ENCODE measurements at places on chromosomes 7 and 10.

DNA sequence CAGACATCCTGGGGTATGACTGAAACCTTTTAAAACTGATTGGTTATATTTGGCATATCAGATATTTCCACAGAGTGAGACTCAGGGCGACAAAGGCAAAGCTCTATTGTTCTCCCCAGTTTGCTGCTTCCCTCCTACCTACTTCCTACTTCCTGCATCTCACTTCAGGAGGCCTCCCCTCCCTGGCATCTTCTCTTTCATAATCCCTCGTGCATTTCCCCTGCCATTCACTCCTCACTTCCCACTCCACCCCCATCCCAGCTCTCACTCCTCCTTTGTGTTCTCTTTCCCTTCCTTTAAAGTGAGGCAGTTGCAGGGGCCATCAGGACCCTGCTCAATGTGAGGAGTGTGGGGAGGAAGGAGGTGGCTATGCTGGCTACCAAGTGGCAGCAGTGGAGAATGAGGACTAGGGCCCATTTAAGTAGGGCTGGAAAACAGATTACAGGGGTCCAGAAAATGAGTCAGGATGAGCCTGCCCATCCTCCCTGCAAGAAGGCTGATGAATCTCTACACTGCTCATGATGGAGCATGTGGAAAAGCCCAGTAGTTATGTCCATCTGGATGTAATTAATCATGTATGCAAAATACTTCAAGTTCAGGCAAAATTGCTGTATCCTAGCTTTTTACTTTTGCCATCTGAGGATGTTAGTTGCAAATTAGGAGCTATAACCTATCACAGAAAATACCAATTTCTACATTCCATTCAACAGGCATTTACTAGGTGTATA, 311.8 kb upstream of the IMMP2L start:
- DNase-seq: no peak

- no peak for DNase-seq
Measured at GRCh38 chr7:88771417-88771816, 11.9 kb downstream of the ZNF804B start.

DNA sequence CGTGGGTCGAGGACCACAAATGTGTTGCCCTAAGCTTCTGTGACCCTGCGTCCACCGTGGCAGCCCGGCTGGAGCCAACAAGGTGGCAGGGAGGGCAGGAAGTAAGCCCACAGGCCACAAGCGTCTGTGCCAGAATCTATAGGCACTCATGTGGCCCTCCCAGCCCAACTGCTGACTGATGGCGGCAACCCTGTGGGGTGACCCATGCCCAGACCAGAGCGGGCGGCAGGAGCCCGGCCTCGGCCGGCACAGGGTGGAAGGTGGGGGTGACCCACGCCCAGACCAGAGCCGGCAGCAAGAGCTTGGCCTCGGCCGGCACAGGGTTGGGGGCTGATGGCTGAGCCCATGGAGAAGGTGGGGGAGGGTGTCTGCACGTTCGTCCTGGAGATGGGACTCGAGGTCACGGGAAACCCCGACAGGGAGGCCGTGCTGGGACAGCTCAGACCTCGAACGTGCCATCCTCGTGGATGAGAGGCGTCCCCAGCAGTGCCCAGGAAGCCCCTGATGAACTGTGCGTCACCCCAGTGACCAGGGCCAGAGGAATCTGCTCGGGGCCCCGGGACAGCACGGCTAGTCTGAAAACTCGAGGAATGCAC, 181.0 kb downstream of the ELFN1 start:
- DNase-seq: no peak

DNA sequence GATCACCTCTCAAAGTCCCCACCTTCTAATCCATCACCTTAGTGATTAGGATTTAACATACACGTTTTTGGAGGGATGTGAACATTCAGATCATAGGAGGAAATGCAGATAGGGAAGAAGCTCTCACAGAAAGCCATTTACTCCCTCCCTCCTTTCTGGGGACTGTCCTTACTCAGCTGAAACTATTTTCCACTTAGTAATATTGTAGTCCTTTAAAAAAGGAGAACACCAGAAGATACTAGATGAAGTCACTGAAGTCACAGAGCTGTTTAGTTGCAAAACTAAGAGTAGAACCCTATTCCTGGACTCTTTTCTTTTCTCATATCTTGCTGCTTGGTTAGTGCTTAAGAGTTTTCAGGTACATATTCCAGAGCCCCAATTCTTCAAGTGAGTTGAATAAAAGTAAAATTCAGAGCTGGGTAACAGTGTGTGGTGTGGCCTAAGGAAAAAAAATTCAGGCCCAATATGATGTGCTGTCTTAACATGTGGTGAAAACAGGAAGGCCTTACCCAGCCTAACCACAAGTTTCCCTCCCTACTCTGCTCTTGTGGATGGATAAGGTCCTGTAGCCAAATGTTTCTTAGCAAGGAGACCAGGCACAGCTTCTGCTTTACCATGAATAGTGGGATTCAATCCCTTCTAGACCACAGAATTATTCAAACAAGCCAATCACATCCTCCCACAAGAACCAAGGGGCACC, 135.7 kb downstream of the INHBA start:
- no peak for DNase-seq

- no peak for DNase-seq
Measured at GRCh38 chr7:69762821-69763352, 164.6 kb downstream of the AUTS2 start.

- no peak for DNase-seq
Measured at GRCh38 chr10:120042705-120043104, 150.2 kb downstream of the SEC23IP start.

DNA sequence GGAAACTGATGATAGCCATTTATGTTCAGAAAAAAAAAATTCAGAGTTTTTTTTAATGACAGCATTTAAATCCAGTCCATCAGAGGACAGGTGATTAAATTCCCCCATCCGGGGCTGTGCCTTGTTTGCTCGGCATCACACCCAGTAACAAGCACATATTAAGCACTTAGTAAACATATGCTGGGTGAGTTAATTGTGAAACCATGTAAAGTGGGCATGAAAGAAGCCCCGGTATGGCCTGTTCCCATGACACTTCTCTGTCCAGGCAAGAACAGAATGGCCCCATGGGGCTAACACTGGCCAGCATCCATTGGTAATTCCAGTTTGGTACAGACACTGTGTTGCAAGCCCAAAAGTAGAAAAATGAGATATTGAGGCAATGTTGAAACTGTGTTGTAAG, 220.8 kb upstream of the RNF32 start:
- no peak for DNase-seq

DNA sequence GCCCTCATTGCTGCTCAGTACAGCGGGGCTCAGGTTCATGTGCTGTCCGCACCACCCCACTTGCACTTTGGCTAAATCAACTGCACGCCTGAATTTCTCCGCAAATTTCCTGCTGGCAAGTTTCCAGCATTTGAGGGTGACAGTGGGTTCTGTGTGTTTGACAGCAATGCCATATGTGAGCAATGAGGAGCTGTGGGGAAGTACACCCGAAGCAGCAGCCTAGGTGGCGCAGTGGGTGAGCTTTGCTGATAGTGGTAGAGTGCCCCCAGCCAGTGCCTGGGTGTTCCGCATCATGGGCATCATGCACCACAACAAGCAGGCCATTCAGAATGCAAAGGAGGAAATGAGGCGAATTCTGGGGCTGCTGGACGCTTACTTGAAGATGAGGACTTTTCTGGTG, 103.9 kb upstream of the POT1 start:
- no peak for DNase-seq

GRCh38 chr10:35409094-35409582, 72.8 kb downstream of the CCNY start:
- DNase-seq: no peak

DNA sequence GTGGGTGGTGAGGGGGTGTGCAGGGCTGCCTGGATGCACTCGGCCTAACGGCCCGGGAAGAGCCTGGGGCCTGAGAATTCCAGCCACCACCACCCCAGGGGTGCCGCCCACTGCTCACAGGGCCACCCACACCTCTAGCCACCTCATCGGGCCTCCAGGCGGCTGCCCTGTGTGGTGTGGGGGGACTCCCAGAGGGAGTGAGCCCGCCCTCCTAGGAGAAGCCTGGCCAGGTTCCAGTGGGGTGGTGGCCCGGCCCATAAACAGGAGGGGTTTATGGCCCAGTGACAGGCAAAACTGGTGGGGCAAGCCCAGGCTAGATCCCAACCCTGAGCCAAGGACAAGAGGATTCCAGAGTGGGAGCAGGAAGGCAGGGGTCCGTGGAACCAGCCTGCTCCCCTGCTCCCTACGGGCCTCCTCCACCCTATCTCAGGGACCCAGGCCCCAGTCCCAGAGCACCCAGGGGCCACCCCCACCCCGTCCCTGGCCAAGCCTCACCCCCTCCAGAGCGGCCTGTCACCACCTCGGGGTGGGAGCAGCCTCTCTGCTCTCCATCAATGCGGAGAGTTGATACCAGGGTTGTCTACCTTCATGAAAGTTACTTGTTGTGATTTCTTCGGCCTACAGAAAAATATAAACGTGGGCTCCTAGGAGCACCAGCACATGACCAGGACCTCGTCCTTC, 20.2 kb upstream of the PDGFA start:
- DNase-seq: no peak

GRCh38 chr7:1563981-1564602, 5.7 kb downstream of the PSMG3 start:
- DNase-seq: no peak

DNA sequence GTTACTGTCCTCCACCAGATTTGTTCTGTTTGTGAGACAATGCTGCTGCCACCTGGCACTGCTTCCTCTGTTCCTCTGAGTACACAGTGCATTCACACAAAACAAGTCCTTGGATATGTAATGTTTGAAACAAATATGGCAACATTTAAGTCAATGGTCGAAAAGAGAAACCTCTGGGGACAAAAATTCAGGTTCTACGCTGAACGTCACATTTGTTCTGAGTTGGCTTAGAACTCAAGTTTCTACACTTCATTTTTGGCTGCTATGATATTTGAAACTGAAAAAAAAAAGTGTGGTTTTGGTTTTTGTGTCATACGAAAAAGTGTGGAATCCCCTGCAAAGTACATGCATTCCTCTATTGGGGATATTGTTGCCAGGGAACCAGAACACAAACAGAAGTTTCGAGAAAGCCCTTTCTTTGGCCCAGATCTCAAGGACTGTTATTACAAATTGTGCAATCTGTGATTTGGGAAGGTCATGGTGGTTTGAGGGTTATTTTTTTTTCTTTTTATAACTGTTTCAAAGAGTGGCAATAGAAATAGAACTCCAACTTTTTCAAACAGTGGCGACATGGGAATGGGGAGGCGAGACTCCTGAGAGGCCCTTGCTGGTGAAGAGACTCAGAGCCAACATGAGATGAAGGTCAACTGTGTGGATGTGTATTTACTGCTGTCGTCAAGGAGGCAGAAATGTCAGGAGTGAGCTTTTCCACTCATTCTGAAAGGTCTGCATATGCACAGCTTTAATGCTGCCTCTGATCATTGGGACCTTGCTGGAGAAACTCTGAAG, 127.5 kb downstream of the CUBN start:
- DNase-seq: no peak

- no peak for DNase-seq
Measured at GRCh38 chr10:89029181-89029580, 38.6 kb downstream of the FAS start.

DNA sequence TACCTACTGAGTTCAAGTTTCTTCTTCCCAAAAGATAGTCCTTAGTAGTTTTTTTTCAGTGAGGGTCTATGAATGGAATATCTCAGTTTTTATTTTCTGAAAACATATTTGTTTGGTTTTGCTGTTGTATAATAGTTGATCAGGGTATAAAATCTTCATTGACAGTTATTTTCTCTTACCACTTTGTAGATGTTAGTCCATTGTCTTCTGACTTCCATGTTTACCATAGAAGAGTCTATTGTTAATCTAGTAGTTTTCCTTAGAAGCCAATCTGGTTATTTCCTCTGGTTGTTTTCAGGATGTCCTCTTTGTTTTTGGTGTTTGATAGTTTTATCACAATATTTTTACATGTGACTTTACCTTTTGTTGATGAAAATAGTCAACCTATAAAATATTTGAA, 5.5 kb upstream of the ZNF777 start:
- DNase-seq: no peak

GRCh38 chr10:123009105-123009820, 457 bp downstream of the ACADSB start:
- peak; percentile 31 for DNase-seq

- DNase-seq: no peak
Measured at GRCh38 chr10:75202321-75203045, 8.1 kb upstream of the VDAC2 start.

DNA sequence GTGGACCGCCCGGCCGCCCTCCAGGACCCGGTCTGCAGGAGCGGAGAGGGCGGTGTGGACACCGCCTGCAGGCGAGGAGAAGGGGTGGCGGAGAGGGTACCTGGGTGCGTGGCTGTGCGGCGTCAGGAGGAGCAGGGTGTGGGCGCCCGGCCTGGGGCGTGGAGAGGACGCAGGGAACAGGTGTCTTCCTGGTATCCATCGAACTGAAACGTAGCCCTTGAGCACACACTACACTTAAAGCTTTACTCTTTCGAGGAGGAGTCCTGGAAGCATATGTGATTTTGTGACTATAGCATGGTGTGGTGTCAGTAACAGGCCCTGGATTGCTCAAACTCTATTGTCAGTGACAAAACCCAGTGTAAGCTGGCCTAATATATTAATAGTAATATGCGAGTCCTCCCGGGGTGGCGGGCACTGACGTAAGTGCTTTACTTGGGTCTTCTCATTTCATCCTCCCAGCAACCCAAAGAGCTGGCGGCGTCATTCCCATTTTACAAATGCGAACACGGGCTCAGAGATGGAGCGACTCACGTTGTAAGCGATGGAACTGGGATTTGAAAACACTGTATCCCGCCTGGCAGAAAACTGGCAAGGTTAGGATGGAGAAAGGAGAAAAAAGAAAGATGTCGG, 508 bp upstream of the TECPR1 start:
- no peak for DNase-seq

Data from HAP-1 (cell line).